ENCODE measurements at places on chromosomes 4 and X. TPM values are rescaled to one million over a fixed set of nuclear protein-coding genes. Genes with fewer than 3 reads are reported as not detected.

FSTL5 gene
- not detected for total RNA-seq

COL25A1 gene
- total RNA-seq: not detected

STAP1 gene
- not detected for total RNA-seq

TCEAL2 gene
- total RNA-seq: not detected

AFF2 gene
- total RNA-seq: 0.07 TPM

DNA sequence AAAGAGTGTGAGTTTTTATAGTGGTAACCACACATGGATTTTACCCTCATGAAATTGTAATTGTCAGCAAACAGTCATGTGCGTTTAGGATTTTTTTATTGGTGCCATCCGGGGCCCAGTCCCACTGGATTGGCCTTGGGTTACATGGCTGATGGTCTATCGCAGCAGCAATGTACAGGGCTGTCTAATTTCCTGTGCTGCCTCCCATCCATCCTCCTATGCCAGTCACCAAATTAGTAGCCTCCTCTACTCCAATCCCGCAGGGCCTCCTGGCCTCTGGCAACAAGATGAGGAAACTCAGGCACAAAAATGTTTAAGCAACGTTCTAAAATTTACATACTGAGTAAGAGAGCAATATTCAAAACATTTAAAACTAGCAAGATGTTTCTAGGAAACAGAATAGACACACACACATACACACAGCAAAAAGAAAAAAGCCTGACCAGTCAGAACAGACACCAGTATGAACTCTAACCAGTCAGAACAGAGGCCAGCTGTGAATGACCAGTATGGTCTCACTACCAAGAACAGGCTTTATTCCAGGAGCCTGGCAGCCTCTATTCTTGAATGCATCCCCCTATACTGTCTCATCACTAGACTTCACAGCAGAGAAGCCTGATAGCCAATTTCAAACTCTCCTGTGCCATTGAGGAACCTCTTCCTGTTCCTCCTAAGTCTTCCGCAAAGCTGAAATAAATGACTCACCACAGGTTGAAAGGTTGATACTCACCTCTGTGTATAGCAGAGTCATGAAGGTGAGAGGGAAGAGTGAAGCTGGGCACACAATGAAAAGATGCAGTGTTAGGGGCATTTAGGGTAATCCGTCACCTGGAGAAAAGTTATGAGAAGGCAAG lies 42.6 kb downstream of the CHRNA9 start:
- no peak for DNase-seq

- peak; percentile 35 for DNase-seq
Measured at GRCh38 chr4:153221783-153222706, 17.8 kb downstream of the TRIM2 start.

SSX3 gene
- total RNA-seq: not detected

DNA sequence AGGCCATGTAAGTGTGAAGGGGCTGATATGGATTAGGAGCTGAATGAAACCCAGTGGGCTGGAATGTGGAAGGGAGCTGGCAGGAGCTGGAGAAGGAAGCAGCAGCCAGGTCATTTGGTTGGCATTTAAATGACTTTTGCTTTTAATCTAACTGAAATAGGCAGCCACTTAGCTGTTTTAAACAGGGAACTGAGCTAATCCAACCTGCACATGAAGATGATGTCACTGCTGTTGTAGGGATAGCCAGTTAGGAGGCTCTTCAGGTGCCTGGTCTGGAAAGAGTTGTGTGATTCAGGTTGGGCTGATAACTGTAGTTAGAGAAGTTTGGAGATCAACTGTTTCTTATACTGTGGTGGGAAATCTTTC lies 122.4 kb downstream of the PALLD start:
- DNase-seq: no peak

DNA sequence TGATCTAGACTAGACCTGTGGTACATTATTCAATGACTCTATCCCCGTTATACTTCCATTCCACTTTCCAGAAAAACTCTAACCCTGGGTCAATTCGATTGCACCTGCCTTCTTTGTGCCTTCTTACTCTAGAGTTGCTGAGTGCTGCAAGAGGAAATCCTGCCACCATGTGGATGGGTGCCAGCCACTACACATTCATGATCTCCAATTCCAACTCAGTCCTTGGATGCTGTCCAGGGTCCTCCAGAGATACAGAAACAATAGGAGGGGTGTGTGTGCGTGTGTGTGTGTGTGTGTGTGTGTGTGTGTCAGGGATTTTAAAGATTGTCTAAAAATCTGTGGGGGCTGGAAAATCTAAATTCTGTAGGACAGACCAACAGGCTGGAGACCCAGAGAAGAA lies 42.9 kb upstream of the INTS6L start:
- DNase-seq: no peak

DNA sequence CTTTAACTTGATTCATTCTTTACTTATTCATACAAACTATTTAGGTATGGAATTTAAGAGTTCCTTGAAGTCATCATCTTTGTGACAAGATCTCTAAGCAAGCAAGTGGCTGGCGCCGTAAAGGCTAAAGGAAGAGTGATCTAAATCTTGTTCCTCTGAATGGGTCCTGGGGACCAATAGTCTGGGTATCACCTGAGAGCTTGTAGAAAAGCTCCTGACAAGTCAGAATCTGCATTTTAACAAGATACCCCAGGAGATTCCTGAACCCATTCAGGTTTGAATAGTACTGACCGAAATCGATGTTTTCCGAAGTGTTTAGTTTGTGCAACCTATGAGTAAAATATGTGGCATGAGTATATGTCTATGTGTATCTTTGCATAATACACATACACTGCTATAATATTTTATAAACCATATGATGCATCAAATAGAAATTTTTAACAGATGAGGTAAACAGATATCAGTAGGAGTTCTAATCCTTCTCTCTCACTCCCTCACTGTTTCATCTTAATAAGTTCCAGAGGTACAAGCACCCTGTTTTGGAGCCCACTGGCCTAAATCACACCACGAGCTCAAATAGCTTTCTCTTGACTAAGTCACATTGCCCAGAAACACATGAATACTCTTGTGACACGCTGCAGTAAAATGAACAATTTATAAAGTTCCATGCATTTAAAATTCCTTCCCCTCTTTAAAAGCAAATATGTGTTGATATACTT lies 170.0 kb downstream of the RELL1 start:
- DNase-seq: no peak

UGT8 gene
- total RNA-seq: 0.16 TPM

NEK1 gene
- 3.2 TPM for total RNA-seq

CFAP299 gene
- not detected for total RNA-seq

- no peak for DNase-seq
Measured at GRCh38 chr4:42607011-42607726, 49.7 kb downstream of the ATP8A1 start.

DNA sequence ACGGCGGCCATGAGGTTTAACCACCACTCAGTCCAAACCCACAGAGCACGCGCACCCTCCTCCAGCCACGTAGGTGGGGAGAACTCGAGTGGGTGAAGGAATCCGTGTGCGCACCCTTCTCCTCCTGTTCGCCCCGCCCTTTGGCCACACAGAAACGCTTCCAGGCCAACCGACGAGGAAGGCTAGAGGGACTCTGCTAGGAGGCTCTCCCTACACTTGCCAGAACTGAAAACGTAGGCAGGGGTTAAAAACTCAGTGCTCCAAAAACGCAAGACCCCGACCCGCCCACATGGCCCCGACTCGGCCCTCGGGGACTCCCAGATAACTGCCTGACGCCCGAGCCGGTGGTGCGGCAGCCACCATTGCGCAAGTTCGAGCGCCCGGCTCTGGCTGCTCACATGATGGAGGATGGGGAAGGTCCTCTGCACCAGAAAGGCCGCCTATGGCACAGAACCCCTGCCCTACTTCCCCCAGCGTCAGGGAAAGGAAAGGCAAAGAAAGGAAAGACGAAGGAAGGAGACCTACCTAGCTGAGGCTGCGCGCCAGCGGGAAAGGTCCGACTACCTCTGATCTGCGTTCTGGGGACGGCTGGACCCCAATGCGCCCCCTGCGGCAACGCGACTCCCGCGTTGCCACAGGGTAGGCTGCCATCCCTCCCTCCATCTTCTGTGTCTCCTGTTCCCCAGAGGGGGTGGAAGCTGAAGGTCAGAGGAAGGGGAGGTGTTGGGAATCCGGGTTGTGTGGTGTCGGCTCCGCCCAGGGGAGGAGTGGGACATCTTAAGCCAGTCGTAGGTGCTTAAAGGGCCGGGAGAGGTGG lies 201.9 kb upstream of the AGTR2 start:
- no peak for DNase-seq

CXXC4 gene
- 0.17 TPM for total RNA-seq

GRCh38 chr4:164906368-164906767 lies 29.4 kb downstream of the APELA start:
- no peak for DNase-seq

DNA sequence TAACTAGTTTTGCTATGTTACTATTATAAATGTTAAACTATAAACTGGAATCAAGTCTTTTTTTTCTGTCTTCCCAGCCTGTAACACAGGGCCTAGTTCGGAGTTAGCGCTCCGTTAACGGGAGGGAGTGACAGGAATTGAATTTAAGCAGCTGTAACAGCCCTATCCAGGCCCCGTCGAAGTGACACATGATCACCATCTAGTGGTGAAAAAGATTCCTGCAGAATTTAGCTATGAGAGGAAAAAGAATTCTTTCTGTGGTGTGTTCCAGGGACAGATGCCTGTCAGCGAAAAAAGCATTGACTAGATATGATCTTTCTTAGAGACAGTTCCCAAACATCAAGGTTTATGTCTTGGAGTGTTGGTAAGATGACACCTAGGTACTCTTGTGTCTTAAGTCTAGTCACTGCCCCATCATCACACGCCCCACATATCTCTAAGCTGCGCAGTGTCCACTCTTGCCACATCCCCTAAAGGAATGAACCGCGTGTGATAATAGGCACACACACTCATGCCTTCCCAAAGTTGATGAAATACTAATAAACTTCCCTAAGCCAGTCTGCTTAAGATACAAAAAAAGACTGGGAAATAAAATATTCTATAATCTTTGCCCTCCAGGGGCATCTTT lies 2.1 kb downstream of the GAB3 start:
- DNase-seq: no peak

GRCh38 chrX:41664375-41664901 lies 24.3 kb upstream of the GPR34 start:
- no peak for DNase-seq

FHIP1A gene
- 143 TPM for total RNA-seq

GRCh38 chr4:154566639-154567204 lies 3.9 kb downstream of the FGB start:
- no peak for DNase-seq

DNA sequence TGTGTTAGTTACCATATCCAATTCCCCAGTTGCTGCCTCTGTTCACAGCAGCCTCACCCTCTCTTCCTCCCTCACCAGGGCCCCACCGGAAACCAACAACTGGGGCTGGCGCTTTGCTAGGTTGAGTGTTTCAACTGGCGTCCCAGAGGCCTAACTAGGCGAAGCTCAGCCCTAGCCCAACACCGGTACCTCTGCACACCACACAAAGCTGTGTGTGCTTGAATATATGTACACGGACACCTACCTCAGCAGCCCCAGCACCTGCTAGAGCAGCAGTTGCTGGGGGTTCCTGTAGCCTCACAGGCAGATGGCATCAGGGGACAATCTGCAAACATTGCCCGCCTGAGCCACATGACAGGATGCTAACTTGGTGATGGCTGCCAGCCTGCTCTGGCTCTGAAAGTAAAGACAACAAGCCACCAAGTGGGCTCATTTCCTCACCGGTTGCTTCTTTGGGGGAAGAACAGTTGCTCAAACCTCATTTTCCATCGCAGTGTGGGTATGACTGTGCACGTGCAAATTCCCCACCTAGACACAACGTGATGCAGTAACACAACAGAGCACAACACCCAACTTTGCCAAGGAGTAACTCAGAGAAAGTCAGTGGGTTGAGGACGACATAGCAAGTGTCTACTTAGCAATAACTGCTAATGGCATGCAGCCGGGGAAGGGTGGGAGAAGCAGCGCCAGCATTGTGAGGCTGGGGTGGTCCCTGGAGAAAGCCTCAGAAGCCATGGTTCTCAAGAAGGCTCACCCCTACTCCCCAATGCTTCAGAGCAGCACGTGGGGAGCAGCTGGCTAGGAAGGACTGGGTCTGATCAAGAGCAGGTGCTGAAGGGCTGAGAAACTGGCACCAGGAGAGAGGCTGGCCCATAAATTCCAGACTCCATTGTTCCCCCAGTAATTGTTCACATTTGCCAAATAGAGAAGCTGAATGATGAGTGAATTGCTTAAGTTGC lies 139.5 kb downstream of the SH3KBP1 start:
- no peak for DNase-seq

GRCh38 chrX:45126158-45126557 lies 74.5 kb downstream of the DIPK2B start:
- DNase-seq: no peak

GSX2 gene
- not detected for total RNA-seq

GRCh38 chr4:79022529-79022928 lies 83.3 kb upstream of the PAQR3 start:
- no peak for DNase-seq

- DNase-seq: no peak
Measured at GRCh38 chr4:86380181-86380724, 20.4 kb upstream of the MAPK10 start.

FRAS1 gene
- total RNA-seq: 0.64 TPM

GRCh38 chr4:63898961-63899360 lies 510.3 kb downstream of the TECRL start:
- DNase-seq: no peak

- no peak for DNase-seq
Measured at GRCh38 chr4:57591073-57591472, 480.9 kb upstream of the IGFBP7 start.

DNA sequence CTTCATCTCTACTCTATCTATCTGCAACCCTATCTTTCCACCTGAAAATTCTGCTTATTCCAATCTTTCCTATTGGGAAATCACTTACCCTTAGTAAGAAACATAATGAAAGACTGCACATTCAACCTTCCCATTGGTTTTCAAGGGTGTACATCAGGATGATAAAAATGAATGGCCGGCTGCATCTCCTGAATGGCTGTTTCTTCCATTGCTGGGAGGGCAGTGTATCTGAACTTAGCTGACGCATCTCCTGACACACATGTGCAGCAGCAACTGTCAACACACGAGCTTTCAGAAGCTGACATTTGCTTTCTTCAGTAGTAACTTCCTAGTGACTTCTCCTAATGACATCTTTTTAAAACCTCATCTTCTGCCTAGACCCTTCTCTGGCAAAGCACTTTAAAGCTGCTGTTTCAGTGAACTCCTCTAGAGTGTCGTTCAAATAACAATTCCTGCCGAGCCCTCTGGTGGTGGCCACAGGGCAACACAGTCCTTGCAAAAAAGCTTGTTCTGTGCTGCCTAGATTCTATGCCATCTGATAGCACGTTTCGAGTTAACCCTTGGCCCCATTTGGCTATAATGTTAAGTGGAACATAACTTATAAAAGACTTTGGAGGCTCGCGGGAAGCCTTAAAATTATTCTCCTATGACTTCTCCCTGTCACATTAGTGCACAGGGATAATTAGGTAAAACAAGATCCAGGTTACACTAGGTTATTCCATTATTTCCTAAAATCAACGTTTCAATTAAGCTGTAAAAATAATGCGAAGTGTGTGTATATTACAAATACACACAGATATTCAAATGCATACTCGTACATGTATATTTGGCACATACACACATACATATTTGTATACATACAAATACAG lies 2340.7 kb downstream of the PCDH7 start:
- DNase-seq: no peak

LNX1 gene
- 10.8 TPM for total RNA-seq

PHEX gene
- not detected for total RNA-seq

GRCh38 chr4:131426023-131426758 lies 1722.9 kb upstream of the PCDH10 start:
- DNase-seq: no peak

Data from gastrocnemius medialis (tissue), 4 donors.